ENCODE measurements at places on chromosomes 7 and 10. TPM values are rescaled to one million over a fixed set of nuclear protein-coding genes. Genes with fewer than 3 reads are reported as not detected.

Gene JMJD1C
- 42.0 TPM for total RNA-seq

Gene TSPAN13
- total RNA-seq: 3.0 TPM

Gene TAS2R5
- total RNA-seq: 1.7 TPM

Gene SPDYE2
- not detected for total RNA-seq

Gene TEX47
- total RNA-seq: not detected

Gene PIK3CG
- total RNA-seq: not detected

Gene LRGUK
- under 0.01 TPM for total RNA-seq

Gene IFIT1
- 42.3 TPM for total RNA-seq

Gene SEPTIN14
- total RNA-seq: not detected

Gene TMEM270
- not detected for total RNA-seq

Gene DENND2A
- 69.6 TPM for total RNA-seq

Gene RHOBTB1
- 16.0 TPM for total RNA-seq

Gene OPN1SW
- total RNA-seq: not detected

Gene OR2A1
- under 0.01 TPM for total RNA-seq

Gene SORBS1
- 0.17 TPM for total RNA-seq

Gene ANKRD61
- not detected for total RNA-seq

Gene GPR37
- total RNA-seq: 4.5 TPM

Gene OR9A2
- total RNA-seq: not detected

Gene CHAT
- not detected for total RNA-seq

Gene CFAP70
- total RNA-seq: 1.7 TPM

Gene GTF2I
- total RNA-seq: 120 TPM

Gene PLXDC2
- total RNA-seq: 2.8 TPM

Gene NPY
- total RNA-seq: not detected

Gene FAM25C
- not detected for total RNA-seq

Gene ADAM8
- total RNA-seq: 1.2 TPM

Gene TMEM273
- total RNA-seq: not detected

Gene SPDYE16
- 0.33 TPM for total RNA-seq

Gene ZMYND11
- total RNA-seq: 51.4 TPM

Gene ZNF488
- total RNA-seq: not detected

Gene ALOX5
- not detected for total RNA-seq

Gene RARRES2
- total RNA-seq: 20.7 TPM

Gene RBM20
- not detected for total RNA-seq

Gene MMD2
- not detected for total RNA-seq

Gene GLCCI1
- 6.7 TPM for total RNA-seq

Gene ADAM22
- total RNA-seq: 1.0 TPM

Gene TEX36
- total RNA-seq: not detected

Gene PDE1C
- 0.50 TPM for total RNA-seq

Gene C1GALT1
- total RNA-seq: 26.5 TPM

Gene OTUD1
- 5.3 TPM for total RNA-seq

Gene SCART1
- 3.0 TPM for total RNA-seq

Measured in smooth muscle cell of trachea (primary cell).